Esophagus squamous epithelium (tissue), 5 donors: ENCODE measurements at places on chromosomes 13 and 19.

DNA sequence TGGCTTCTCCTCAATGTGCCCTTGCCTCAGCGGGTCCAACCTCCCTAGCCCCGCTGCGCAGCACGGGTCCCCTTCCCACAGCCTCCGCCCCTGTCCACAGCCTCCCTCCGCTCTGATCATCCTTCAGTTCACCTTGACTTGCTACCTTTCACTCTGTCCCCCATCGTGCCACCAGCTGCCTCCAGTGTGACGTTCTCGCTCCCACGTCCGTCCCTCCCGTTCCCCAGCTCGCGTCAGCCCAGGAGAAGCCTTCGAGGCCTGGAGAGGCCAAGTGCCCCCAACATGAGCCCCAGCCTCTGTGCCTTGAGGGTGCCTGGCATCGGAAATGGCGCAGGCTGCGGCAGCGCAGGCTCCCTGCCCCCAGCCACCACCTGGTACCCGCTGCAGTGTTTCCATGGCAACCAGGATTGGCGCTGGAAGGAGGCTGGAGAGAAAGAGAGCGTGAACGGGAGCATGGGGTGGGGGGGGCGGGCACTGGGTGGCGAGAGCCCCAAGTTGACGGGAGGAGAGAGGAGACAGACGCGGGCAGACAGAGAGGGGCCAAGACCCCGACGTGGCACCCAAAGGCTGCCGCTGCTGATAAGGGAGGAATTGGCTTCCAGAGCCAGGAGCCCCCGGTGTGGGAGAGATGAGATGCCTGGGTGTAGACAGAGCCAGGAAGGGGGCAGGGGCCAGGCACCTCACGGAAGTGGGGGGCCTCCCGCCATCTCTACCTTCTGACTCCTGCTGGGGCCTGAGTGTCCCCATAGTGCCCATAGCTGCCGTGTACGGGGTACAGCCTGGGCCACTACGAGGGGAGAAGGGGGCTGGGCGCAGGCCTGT, 844 bp upstream of the ASPDH start:
- DNase-seq = no peak

DNA sequence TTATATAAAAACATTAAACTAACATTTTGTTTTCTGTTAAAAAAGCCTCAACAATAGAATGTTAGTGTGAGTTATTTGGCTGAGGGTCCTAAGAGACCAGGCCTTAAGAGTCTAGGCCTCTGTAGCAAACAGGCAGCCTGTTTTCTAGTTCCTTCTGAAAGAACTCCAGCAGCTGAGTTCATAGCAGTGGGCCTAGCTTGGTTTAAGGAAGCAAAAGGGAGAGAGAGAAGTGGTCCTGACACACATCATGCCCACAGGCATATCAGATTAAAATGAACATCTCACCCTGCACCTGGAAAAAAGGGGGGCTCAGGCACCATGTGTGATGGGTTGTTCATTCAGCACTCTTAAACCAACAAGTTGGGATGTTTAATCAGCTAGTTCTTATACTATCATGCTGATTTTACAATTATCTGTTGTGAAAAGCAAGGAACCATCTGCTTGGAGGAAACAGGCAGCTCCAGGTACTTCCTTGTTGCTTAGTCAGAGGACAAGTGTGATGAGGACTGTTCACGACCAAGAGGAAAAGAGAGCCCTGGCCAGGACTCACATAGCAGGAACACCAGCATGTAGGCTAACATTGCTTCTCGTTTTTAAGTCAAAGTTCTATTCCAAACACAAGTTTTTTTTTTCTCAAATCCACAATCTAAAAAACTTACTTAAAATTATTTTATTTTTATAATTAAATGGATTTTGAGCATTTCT, 81.3 kb upstream of the FRY start:
- DNase-seq = no peak

- no peak for DNase-seq
These were observed 672.4 kb upstream of the MIR17HG start for GRCh38 chr13:90675129-90675528.

- DNase-seq = no peak
These were observed 5.7 kb upstream of the RPS15 start for GRCh38 chr19:1432507-1432887.

GRCh38 chr13:91014696-91015095, 332.8 kb upstream of the MIR17HG start:
- DNase-seq = no peak

DNA sequence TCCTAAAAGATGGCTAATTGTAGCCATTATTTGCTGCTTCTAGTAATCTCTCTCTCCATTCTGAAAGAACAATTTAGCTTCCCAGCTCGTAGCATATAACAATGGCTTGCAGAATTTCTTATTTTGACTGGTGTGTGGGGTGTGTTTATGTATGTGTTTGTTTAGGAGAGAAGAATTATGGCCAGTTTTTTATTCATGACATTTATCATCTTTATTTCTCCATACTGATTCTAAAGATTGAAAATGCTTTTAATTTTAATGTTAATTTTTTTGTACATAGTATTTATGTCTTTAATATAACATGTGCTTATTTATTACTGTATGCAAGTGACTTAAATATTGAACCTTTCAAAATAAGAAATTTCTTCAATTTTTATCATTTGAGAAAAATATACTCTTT, 115.8 kb upstream of the TMTC4 start:
- no peak for DNase-seq

DNA sequence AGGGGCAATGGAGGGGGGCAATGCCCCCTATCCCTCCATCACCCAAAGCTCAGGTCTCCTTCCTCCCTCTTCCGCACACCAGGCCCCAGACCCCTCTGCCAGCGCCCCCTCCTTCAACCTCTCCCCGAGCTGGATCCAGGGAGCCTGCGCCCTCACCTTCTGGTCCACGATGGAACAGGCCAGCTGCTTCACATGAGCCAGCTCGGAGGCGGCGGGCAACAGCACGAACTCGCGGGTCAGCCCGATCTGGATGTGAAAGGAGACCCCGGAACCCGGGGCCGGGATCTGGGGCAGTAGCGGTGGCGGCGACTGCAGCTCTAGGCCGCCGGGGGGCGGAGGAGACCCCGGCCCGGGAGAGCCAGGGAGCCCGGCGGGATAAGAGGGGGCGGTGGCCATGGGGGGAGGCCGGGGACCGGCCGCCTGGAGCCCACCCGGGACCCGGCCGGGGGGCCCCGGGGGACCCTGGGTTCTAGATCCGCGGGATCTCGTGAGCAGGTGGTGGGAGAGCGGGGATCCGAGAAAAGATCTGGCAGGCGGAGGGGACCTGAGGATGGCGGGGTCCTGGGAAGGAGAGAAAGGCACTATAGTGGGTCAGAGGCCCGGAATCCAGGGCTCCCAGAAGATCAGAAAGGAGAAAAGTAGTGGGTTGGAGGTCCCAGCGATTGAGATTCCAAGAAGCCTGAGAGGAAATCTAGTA, 791 bp downstream of the PRKD2 start:
- no peak for DNase-seq

DNA sequence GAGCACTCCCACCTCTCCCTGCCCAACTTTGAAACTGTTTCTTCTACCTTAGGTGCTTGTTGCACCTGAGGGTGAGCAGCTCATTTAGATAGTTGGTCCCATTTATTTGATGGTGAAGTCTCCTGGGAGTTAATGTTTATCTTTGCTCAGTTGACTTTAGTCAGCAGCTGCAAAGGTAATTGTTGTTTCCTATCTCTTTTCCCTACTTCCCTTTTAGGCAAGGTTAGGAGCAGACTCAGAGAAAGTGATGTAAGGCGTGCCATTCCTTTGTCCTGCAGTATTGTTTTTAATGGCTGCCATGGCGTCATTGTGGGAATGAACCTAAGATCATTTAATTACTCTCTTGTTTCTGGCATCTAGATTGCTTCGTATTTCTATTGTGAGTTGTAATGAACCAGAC, 11.6 kb downstream of the AKAP11 start:
- DNase-seq = no peak

DNA sequence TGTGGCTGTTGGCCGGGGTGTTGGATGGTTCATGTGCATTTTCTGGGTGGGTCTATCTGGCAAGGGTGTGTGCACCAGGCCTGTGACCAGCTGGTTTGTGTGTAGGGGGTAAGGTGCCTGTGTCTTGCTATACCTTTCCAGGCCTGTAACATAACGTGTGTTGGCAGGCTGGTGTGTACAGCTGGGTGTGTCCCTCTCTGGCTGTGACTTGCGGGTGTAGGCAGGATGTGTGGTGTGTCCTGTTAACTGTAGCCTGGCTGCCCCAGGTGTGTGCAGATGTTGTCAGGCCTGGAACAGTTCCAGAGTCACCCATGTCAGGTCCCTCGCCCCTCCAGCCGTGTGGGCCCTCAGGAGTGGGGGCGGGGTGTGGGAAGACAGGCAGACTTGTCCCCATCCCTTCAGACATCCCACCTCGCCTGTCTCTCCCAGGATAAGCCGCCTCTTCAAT, 9.8 kb downstream of the KCTD15 start:
- DNase-seq = no peak

DNA sequence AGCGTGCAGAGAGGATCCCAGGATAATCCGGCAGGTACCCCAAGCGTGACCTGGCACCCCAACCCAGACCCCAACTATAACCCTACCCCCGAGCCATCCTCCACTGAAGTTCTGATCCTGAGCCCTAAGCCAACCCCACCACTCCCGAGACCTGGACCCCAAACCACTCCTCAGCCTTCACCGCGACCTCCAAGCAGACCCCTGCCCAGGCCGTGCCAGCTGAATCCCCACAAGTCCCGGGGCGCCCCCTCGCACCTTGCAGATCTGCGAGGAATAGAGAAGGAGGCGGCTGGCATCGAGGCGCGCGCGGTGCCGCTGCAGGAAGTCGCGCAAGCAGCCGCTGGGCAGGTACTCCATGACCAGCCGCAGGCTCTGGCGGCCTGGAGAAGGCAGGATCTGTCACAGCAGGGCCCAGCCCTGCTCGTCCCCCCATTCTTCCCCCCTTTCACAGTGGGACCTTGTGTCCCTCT, 10.1 kb upstream of the INSL3 start:
- no peak for DNase-seq

GRCh38 chr19:18307271-18307681, 15.6 kb downstream of the LSM4 start:
- DNase-seq = no peak

GRCh38 chr13:85142351-85142927, 656.8 kb downstream of the SLITRK6 start:
- DNase-seq = no peak

GRCh38 chr13:113337556-113337955, 26.4 kb downstream of the GRTP1 start:
- DNase-seq = no peak

- peak; percentile 51 for DNase-seq
These were observed 1.3 kb downstream of the MAN2B1 start for GRCh38 chr19:12665281-12665573.

DNA sequence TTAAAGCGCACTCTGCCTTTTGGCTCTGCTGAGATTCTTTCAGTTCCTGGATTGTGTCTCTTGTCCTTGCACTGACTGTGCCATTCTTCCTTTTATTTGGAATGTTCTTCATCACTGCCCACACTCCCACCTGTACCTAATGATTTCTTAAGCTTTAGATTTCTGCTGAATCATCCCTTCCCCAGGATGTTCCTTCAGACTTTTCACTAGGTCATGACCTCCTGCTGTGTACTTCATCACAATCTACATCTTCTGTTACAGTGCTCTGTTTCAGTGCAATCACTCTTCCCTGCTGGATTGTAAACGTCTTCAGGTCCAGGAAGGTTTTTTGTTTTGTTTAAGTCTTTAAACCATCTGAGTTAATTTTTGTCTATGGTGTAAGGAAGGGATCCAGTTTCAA, 281.0 kb downstream of the ATP8A2 start:
- no peak for DNase-seq

DNA sequence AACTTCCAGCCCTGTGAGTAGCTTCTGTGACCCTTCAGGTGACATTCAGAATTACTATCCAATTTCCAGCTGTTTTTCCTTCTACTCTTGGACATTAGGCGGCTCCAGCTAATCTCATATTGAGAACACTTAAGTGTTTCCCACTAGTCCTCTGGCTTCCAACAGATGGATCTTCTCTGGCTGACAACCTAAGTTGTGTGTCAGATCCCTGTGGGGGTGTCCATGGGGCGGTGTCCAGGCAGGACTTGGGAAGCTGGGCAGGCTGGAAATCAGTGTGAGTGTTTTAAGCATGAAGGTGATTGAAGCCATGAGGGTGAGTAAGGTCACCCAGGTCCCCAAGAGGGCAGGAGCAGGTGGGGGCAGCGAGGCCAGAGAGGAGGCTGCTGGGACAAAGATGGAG, 10.1 kb downstream of the CNOT3 start:
- no peak for DNase-seq

GRCh38 chr19:28294395-28294794, 918.6 kb downstream of the UQCRFS1 start:
- no peak for DNase-seq

DNA sequence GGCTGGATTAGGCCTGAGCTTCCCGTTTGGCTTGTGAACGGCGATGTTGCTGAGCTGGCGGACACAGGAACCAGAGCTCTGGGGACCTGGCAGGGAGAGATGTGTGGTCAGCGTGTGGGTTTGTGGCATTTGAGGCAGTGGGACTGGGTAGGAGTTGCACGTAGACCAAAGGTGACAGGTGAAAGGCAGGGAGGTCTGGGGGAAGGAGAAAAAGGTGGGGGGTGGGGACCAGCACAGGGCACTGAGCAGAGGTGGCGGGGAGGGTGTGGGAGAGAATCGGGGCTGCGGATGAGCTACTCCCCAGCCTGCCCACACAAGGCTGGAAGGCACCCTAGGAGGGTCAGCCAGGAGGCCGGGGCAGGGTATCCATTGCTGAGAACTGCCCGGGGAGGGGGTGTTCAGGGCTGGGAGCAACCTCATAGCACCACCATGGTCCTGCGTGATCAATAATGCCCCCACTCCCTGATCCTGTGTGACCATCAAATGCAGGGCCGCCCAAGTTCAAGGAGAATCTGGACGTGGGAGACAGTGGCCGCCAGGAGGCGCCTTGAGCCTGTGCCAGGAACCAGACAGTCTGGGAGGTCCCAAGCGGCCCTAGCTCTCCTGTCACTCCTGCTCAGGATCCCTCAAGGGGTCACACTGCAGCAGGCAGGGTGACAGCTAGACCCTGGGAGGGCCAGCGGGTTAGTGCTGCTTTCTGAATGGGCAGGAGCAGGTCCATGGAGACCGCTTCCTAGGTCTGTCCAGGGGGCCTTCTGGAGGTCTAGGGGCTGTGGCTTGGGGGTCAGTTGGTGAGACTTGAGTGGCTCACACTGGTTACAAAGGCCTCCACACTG, 12.8 kb upstream of the SELENOW start:
- DNase-seq = no peak

DNA sequence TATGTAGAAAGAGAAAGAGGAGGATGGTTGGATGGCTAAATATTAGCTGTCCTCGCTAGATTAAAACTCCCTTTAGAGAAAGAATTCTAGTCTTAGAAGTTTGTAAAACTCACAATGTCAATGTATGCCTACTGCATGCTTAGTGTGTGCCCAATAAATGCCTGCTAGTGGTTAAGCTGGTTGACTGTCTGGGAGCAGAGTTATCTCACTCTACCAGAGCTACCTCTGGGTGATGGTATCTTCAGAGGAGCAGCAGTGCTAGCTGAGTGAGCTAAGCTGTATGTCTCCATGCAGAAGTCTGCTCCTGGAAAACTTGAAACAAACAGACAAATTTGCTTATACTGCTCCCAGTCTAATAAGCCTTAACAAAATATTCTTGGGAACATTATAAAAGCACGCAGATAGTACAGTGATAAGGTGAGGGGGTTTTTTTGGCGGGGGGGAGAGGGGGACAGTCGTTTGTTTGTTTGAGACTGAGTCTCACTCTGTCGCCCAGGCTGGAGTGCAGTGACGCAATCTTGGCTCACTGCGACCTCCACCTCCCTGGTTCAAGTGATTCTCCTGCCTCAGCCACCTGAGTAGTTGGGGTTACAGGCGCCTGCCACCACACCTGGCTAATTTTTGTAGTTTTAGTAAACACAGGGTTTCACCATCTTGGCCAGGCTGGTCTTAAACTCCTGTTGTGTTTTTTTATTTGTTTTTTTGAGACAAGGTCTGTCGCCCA, 202.8 kb upstream of the TSC22D1 start:
- no peak for DNase-seq
